ENCODE measurements at places on chromosomes 5 and 9.

DNA sequence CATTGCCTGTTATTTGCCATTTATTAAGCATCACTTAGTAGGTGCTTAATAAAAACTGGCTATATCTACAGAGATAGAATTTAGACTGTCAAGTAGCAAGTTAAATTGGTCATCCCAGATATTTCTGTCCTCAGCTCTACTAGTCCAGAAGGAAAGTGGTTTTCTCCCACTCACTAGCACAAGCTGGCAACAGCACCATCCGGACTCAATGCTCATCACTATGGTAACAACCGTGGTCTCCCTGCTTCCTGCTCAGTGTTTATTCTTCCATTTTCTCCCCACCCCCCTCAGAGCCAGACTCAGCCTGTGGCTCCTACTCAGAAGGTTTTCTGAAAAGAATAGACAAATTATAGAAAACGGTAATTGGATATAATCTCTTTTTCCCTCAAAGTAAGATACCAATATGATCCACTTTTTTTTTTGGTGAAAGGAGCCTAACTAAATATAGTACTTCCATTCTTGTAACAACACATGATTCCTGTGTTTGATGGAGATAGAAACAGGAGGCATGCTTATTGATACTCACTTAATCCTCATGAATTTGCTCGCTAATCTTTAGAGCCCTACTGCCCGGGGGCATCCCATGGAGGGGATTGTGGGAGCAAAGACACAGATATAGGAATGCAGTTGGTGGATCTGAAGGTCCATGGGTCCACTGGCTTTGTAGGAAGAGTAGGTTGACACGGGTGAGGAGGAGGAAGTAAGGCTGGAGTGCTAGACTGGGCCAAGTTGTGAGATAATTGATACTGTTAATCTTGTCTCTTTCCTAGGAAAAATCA is 191.4 kb downstream of the MAN2A1 start:
- no peak for DNase-seq

DNA sequence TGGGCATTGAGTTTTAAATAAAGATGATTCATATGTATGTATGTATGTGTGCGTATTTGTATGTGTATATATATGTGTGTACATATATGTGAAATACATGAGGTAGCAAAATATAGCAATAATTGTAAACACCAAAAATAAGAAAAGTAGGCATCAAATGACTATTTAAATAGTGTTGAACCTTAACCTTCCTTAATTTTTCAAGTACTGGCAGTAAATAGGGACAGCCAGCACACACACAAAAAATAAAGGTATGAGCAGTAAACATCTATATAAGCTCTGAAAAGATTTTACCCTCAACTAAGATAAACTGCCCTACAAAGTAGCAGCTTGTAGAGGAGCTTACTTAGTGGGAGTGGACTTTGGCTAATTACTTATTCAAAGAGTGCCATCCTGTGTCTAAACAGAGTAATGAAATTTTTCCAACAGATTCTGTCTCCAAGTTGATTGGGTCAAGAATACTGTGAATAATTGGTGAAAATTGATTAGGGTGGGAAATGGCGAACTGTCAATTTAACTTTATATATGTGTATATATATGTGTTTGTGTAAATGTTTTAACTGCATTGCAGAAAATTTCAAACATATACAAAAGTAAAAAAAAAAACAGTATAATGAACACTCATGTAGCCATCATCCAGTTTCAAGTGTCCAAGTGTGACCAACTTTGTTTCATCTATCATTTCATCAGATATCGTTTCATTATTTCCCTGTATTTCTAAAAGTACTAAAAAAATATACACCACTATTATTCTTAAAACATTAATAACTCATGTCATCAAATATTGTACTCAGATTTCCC is 2.0 kb upstream of the ADAMTS6 start:
- DNase-seq: no peak

GRCh38 chr5:56607074-56607473 is 208.3 kb upstream of the MAP3K1 start:
- DNase-seq: no peak

GRCh38 chr9:107437716-107438115 is 51.9 kb downstream of the KLF4 start:
- no peak for DNase-seq

DNA sequence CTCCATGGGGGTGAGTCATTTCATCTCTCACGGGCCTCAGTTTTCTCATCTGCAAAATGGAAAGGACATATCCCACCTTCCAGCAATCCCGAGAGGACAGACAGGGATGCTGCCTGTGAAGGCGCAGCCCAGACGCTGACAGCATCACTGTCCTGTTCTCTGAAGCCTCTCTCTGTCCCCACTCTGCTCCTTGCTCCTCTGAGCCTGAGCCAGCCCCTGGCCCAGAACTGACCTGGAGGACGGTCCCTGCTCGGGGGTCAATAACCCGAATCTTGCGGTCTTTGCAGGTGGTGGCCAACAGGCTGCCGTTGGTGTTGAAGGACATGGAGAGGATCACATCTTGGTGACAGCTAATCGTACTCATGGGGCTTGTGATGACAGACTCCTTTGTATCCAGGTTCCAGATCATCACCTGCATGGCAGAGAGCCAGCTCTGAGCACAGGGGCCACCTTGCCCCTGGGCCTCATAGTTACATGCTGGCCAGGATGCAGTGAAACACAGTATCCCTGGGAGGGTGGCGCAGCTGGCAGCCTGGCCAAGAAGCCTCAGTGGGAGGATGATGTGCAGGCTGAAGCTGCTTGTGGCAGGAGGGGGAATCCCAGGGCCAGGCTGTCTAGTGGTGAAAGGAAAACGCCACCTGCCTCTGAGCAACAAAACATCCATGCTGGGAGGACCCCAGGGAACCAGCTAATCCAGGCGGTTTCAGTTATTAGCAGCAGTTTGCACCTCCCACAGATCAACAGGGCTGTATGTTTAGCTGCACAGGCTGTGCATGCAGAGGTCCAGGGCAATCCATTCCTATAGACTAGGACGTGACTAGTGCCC is 14.0 kb upstream of the TRIM14 start:
- no peak for DNase-seq

DNA sequence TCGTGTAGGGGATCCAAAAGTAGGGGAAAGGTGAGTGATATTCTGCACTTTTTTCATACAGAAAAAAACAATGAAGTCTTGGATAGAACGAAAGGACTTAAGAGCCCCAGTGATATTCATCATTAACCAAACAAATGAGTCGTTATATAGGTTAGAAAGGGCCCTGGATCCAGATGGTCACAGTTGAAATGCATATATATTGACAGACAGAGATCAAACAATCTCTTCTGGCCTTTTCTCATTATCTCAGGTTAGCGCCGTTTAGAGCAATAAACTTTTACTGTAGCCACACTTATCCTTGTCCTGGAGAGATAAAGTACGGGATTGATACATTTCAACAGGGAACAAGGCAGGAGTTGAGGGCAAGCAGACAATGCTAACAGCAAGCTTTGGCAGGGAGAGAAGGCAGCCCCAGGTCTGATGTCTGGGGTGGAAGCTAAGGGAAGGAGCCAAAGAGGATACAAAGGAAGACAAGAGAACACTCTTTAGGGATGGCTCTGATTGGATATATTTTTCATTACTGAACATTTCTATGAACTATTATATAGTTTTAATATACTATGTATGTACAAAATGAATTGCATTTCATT is 77.0 kb downstream of the LIFR start:
- DNase-seq: no peak
